ENCODE measurements at places on chromosomes 3 and 15. TPM values are rescaled to one million over a fixed set of nuclear protein-coding genes. Genes with fewer than 3 reads are reported as not detected.

DNA sequence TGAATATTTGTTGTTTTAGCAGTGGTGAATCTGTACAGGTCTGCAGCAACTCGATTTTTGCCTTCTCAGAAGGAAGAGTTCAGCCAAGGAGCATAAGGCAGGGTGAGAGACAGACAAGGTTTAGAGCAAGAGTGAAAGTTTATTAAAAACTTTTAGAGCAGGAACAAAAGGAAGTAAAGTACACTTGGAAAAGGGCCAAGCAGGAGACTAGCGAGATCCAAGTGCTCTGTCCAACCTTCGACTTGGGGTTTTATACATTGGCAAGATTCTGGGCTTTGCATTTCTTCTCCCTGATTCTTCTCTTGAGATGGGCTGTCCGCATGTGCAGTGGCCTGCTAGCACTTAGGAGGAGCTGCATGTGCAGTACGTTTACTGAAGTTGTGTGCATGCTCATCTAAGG, 46.7 kb upstream of the AADACL2 start:
- H3K4me1 ChIP-seq: peaks cover 11% of the 10 kb centered on the region
- H3K36me3 ChIP-seq: no peaks in the 10 kb centered on the region
- H3K4me3 ChIP-seq: no peak overlapping the region
- H3K27me3 ChIP-seq: no peaks in the 10 kb centered on the region

DNA sequence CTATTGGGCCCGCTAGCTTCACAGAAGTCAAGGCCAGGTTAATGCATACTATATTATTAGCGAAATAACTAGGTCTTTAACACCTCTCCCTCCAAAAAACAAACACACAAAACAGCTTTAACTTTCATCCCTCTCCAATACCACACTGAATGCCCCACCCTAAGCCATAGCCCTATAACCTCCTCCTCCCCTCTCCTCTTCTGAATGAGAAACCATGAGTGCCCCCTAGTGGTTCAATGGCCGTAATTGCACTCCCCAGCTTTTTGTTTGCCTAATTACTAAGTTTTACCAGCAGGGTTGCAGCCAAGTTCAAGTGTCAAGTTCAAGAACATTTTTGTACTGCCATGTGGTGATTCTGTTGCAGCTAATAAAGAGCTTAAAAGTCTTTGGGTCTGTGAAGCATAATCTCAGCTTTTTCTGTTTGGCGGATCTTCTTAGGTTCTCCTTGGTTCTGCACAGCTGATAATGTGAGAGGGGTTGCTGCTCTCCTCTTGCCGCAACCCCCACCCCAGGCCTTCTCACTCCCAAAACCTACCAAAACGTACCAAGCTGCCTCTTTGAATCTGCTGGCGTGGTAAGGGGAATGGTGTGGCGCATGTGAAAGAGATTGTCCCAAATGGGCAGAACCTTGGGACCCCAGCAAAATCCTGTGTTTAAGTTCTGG, 57.9 kb downstream of the RPL22L1 start:
- no peak overlapping the region for H3K27ac ChIP-seq
- no peaks in the 10 kb centered on the region for H3K27me3 ChIP-seq
- H3K4me3 ChIP-seq: no peak overlapping the region
- H3K36me3 ChIP-seq: no peaks in the 10 kb centered on the region
- no peaks in the 10 kb centered on the region for H3K4me1 ChIP-seq
- DNase-seq: no peak

GRCh38 chr3:100629421-100630127, 20.2 kb downstream of the ADGRG7 start:
- no peak overlapping the region for H3K4me3 ChIP-seq
- H3K4me1 ChIP-seq: no peaks in the 10 kb centered on the region
- H3K27ac ChIP-seq: no peak overlapping the region
- no peaks in the 10 kb centered on the region for H3K36me3 ChIP-seq

DNA sequence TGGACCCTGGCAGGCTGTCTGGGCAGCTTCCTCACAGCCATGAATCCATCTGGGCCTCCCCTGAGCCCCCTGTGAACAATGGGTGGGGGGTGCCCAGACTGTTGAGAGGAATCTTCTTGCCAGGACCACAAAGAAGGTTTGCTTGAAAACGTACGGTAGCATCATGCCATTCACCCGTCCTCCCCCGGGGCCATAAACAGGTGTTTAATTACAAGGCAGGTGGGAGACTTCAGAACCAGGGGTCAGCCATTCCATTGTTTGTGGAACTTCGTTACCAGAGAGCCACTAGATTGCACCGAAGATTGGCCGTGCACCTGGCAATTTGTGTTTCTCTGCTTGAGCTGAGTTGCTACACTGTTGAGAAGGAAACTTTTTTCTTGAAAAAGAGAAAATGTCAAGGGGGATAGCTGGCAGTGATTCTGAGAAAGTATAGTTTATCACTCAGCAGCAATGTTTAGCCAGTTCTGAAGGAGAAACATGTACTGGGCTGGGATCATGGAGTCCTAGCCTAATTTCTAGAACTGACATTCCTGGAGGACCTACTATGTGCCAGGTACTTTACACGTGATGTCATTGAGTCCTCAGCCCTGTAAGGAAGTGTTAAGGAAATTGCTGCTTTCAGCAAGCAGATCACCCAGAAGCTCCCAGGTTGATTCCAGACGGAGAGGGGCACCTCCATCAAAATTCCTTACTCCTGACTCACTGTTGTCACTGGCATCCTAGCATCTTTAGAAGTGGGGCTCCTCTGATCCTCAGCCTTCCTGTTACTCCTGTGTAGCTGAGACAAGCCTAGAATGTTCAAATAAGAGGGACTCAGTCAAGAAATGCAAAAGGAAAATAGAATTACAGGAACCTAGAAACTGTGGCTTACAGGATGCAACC, 103.8 kb upstream of the UBE2E1 start:
- H3K27ac ChIP-seq: no peak overlapping the region
- H3K27me3 ChIP-seq: no peaks in the 10 kb centered on the region
- DNase-seq: no peak
- H3K4me1 ChIP-seq: no peaks in the 10 kb centered on the region

Gene PLAAT1
- total RNA-seq: not detected

DNA sequence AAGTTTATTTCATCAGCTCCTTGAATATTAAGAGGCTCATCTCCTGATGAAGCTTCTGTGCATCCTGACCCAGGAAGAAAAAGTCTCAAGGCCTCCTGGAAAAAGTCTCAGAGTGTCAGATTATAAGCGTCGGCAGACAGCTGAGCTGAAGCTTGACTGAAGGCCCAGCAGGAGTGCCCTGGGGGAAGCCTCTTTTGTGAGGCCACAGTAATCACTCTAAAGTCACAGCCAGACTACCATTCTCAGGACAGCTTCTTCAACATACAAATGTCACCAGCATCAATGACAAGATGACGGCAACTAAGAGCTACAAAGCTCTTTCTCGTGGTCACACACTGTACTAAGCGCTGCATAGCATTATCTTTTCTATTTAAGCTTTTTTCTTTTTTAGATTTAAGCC, 72.7 kb upstream of the LRRN1 start:
- no peak for DNase-seq
- H3K4me3 ChIP-seq: no peak overlapping the region
- no peaks in the 10 kb centered on the region for H3K36me3 ChIP-seq
- no peak overlapping the region for H3K27ac ChIP-seq
- H3K4me1 ChIP-seq: no peaks in the 10 kb centered on the region
- H3K27me3 ChIP-seq: no peaks in the 10 kb centered on the region

Gene HRG
- total RNA-seq: 6.9 TPM

GRCh38 chr15:36472672-36473071, 106.8 kb upstream of the CDIN1 start:
- H3K27ac ChIP-seq: no peak overlapping the region
- H3K27me3 ChIP-seq: no peaks in the 10 kb centered on the region
- H3K4me3 ChIP-seq: no peak overlapping the region
- H3K36me3 ChIP-seq: no peaks in the 10 kb centered on the region

Gene POLR2M
- total RNA-seq: 24.9 TPM

- H3K36me3 ChIP-seq: no peaks in the 10 kb centered on the region
- no peak for DNase-seq
- H3K4me1 ChIP-seq: no peaks in the 10 kb centered on the region
- H3K27me3 ChIP-seq: no peaks in the 10 kb centered on the region
- no peak overlapping the region for H3K4me3 ChIP-seq
Observed at GRCh38 chr3:126481808-126482502, 6.3 kb upstream of the ZXDC start.

Gene CPB1
- total RNA-seq: 0.21 TPM

DNA sequence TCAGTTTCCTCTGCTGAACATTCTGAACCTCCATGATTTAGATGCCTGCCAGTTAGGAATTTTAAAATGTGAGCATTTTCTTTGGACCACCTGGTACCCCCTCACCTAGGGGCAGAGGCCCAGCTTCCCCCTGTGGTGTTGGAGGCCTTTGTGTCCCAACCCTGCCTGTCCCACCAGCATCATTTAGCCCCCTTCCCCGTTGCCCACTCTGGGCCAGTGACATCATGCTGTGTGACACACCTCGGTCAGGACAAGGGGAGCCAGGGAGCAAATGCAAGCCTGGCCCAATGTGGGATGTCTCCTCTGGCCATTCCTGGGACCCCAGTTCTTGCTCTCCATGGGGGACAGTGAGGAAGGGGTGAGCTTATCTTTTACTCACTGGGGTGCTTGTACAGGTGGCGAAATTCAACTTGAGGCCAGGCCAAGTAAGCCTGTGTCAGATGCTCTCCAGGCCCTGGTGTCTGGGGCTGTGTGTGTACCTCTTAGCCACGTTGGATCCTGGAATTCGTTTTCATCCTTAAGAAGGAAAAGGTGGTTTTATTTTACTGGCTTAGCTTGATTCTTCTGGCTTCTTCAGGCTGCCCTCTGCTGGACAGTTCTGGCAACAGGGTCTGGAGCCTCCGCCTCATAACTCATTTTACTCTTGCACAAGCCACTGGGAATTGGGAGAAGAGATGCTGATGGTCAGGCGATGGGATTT, 49.7 kb upstream of the MYZAP start:
- no peak overlapping the region for H3K27ac ChIP-seq
- peak; percentile 84 for DNase-seq
- no peaks in the 10 kb centered on the region for H3K27me3 ChIP-seq
- H3K4me3 ChIP-seq: no peak overlapping the region
- peaks cover 4% of the 10 kb centered on the region for H3K4me1 ChIP-seq

Gene TNFAIP8L3
- 2.6 TPM for total RNA-seq

DNA sequence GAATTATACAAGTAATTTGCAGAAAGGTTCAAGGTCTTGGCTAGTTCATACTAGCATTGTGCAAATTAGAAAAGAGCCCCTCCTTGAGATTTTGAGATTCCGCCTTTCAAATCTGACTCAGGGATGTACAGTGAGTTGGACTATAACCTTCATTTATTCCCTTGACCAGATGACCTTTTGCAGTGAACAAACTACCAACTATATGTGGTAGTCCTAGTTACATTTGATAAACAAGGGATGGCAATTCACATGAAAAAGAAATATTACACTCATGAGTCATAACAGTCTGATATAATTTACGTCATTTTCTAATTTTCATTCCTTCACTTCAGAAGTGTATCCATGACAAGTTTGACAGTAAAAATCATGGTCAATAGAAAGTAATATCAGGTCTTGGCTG, 860.4 kb downstream of the ROBO1 start:
- H3K27me3 ChIP-seq: no peaks in the 10 kb centered on the region
- no peak overlapping the region for H3K27ac ChIP-seq
- no peaks in the 10 kb centered on the region for H3K36me3 ChIP-seq
- no peaks in the 10 kb centered on the region for H3K4me1 ChIP-seq

GRCh38 chr15:26103002-26103404, 239.9 kb upstream of the ATP10A start:
- no peaks in the 10 kb centered on the region for H3K27me3 ChIP-seq
- no peak overlapping the region for H3K27ac ChIP-seq
- H3K36me3 ChIP-seq: no peaks in the 10 kb centered on the region
- H3K4me1 ChIP-seq: no peaks in the 10 kb centered on the region

- H3K27me3 ChIP-seq: no peaks in the 10 kb centered on the region
- no peak for DNase-seq
- no peaks in the 10 kb centered on the region for H3K4me1 ChIP-seq
- H3K27ac ChIP-seq: no peak overlapping the region
Observed at GRCh38 chr3:66133050-66133757, 87.6 kb upstream of the SLC25A26 start.

DNA sequence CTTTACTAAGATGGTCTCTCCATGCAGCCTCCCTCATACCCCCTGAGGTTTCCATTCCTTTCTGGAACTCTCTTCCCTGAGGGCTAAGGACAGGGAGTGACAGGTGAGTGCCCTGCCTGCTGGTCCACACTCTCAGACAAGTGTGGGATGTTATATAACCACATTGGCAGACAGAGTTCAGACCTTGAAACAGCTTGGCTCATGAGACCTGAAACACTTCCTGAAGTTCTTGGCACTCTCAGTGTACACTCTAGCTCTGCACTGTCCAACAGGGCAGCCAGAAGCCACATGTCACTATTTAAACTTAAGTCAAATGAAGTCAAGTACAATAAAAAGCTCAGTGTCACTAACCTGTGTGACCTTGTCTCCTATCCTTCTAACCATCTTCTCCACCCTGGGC, 188.5 kb downstream of the ZNF621 start:
- H3K4me3 ChIP-seq: no peak overlapping the region
- no peaks in the 10 kb centered on the region for H3K27me3 ChIP-seq
- DNase-seq: no peak
- no peak overlapping the region for H3K27ac ChIP-seq
- H3K4me1 ChIP-seq: no peaks in the 10 kb centered on the region
- no peaks in the 10 kb centered on the region for H3K36me3 ChIP-seq

DNA sequence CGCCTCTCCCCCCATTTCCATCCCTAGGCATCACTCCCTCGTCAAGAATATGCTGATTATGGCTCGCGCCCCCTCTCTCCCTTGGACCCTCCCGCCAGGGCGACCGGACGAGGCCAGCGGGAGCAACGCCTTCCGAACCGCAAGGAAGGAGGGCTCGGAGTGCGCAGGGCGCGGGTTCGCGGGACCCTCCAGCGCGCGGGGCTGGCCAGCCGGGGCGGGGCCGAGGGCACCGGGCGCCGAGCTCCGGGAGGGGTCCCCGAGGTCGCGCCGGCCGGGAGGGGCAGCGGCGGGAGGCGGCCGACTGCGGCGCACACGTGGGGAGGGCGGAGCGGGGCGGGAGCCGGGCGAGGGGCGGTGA, 483 bp downstream of the EHD4 start:
- peak; percentile 67 for DNase-seq
- H3K4me3 ChIP-seq: peak overlapping the region; percentile 96
- peaks cover 31% of the 10 kb centered on the region for H3K4me1 ChIP-seq
- no peaks in the 10 kb centered on the region for H3K27me3 ChIP-seq

DNA sequence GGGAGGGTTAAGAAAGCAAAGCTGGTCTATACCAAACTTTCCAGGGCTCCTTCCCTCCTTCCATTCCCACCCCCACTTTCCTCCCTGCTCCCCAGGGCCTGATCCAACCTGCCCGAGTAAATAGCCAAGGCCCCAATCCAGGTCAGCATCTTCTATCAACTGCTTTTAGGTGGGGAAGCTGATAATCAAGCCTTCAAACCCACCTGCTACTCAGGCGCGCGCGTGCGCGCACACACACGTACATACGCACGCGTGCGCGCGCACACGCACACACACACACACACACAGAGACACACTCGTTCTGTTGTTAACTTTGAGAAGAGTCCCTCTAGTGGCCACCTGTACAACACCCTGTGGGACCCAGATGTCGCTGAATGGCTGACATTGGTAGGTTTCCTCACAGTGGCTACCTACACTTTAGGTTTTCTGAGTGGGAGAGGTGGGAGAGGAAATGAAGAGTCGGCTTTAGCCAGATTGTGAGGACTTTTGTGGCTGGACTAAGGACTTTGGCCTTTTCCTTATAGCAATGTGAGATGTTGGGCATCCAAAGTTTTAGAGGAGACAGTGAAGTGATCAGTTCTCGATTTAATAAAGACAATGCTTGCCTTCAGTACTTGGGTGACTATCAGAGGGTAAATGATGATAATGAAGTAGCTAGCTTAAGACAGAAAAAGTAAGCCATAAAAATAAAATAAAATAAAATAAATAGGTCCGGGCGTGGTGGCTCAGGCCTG, 179.9 kb upstream of the C2CD4B start:
- peak; percentile 21 for DNase-seq
- H3K4me1 ChIP-seq: no peaks in the 10 kb centered on the region
- H3K36me3 ChIP-seq: no peaks in the 10 kb centered on the region
- H3K27ac ChIP-seq: no peak overlapping the region
- no peak overlapping the region for H3K4me3 ChIP-seq
- no peaks in the 10 kb centered on the region for H3K27me3 ChIP-seq

Measured in ascending aorta (tissue), 2 donors.